ENCODE measurements at places on chromosomes 12 and 14.

- H3K4me1 ChIP-seq = no peaks in the 10 kb centered on the region
- no peak overlapping the region for H3K27ac ChIP-seq
- no peaks in the 10 kb centered on the region for H3K36me3 ChIP-seq
- no peak overlapping the region for H3K4me3 ChIP-seq
- no peak for DNase-seq
- no peaks in the 10 kb centered on the region for H3K27me3 ChIP-seq
These were observed 291.3 kb downstream of the PDZRN4 start for GRCh38 chr12:41479426-41479825.

- no peak for DNase-seq
- no peaks in the 10 kb centered on the region for H3K36me3 ChIP-seq
- H3K27ac ChIP-seq = no peak overlapping the region
- no peaks in the 10 kb centered on the region for H3K27me3 ChIP-seq
- peaks cover 13% of the 10 kb centered on the region for H3K4me1 ChIP-seq
These were observed 4.6 kb downstream of the KIF26A start for GRCh38 chr14:104142946-104143470.

DNA sequence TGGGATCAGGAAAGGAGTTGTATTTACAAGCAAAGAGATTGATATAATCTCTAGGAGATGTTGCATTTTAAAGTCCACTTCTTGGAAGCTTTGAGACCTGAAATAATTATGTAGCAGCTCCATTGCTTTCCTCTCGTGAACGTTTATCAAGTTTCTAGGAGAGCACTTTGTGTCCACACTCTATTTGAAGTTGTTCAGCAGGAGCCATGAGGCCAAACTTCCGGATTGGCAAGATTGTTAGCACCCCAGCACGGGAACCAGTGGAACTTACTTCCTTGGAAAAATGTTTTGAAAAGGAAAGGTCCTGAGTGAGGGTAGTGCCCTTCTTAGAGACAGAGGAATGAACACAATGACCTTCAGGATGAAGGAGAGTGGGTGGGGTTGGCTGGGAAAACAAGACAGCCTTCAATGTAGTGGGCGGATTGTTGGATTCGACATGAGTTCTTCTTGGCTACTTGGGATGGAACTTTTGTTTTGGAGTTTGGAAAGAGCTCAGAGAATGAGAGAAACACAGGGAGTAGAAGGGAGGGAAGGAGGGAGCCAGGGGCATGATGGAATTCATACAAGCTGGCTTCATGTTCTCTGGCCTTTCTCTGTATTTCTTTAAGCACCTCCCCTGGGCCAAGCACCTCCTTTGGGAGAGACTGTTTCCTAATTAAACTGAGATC lies 23.8 kb upstream of the CISTR start:
- peaks cover 80% of the 10 kb centered on the region for H3K27me3 ChIP-seq
- H3K4me1 ChIP-seq = no peaks in the 10 kb centered on the region
- no peak overlapping the region for H3K27ac ChIP-seq
- no peak for DNase-seq
- no peak overlapping the region for H3K4me3 ChIP-seq

DNA sequence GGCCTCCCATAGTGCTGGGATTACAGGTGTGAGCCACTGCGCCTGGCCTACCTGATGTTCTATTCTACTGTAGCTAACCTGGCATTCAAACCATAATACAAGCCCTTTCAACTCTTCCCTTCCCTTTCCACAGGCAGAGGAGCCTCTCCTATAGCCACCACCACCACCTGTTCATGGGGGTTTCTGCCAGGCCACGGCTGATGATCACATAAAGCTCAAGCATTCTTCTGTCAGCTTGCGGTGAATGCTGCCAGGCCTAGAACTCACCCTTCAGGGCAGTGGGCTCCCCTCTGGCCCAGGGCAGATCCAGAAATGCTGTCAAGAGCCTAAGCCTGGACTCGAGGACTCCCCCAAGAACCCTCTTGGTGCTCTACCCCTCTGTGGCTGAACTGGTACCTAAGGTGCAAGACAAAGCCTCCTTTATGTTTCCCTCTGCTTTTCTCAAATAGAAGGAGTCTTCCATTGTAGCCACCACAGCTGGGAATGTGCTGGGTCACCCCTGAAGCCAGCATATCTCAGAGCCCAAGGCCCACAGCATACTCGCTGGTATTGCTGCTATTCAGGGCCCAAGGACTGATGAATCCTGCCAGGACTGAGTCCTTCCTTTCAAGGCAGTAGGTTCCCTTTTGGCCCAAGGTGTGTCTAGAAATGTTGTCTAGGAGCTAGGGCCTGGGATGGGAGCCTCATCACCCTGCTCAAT lies 3.4 kb upstream of the DLGAP5 start:
- H3K27ac ChIP-seq = no peak overlapping the region
- DNase-seq = no peak
- no peak overlapping the region for H3K4me3 ChIP-seq
- H3K27me3 ChIP-seq = no peaks in the 10 kb centered on the region
- no peaks in the 10 kb centered on the region for H3K4me1 ChIP-seq

- no peak for DNase-seq
- no peaks in the 10 kb centered on the region for H3K36me3 ChIP-seq
- H3K27ac ChIP-seq = no peak overlapping the region
- H3K27me3 ChIP-seq = no peaks in the 10 kb centered on the region
- H3K4me1 ChIP-seq = no peaks in the 10 kb centered on the region
These were observed 88.8 kb downstream of the ATXN7L3B start for GRCh38 chr12:74626397-74626796.

DNA sequence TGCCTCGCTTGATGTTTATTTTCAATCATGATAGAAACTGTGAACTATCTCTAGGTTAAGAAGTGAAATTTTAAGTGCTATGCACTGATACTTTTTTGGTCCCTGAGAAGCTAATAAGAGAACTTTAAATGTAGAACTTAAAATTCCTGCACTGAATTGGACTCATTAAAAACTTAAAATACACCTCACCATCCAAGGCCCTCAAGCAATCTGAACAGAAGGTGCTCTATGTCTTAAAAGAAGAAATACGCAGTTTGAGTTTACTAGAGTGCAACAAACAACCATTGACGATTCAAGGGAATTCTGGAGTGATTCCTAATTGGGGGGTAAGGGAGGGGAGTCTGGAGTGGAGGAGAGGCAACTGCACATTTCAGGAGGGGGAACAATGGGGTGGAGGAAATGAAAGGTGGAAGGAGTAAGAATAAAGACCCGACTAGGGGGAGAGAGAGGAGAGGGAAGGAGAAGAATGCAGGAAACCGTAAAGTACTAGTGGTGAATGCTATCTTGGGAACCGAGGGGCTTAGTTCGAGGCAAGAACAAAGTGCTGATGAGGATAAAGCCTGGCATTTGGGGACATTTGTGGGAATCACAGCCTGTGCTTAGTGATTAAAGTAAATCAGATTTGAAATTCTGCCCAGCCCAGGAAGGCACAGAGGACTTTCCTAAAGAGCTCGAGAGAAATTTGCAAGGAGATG lies 389.7 kb downstream of the AACS start:
- no peaks in the 10 kb centered on the region for H3K27me3 ChIP-seq
- H3K4me1 ChIP-seq = no peaks in the 10 kb centered on the region
- no peak overlapping the region for H3K27ac ChIP-seq
- no peak overlapping the region for H3K4me3 ChIP-seq
- no peaks in the 10 kb centered on the region for H3K36me3 ChIP-seq
- DNase-seq = no peak

DNA sequence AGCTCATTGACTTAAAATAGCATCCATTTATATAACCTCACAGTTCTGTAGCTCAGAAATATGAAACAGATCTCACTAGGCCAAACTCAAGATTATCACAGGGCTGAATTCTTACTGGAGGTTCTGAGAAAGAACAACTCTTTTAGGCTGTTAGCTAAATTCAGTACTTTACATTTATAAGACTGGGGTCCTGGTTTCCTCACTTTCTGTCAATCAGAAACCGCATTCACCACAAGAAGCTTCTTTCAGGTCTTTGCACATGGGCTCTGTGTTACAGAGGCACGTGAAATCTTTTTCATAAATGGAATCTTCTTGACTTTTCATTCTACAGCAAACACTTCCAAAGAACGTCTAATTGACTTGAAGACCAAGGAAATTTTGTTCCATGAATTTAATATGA lies 876.3 kb upstream of the FOXG1 start:
- no peaks in the 10 kb centered on the region for H3K27me3 ChIP-seq
- H3K27ac ChIP-seq = no peak overlapping the region
- H3K4me1 ChIP-seq = no peaks in the 10 kb centered on the region
- H3K4me3 ChIP-seq = no peak overlapping the region
- no peaks in the 10 kb centered on the region for H3K36me3 ChIP-seq

- H3K36me3 ChIP-seq = peaks cover 16% of the 10 kb centered on the region
These were observed 20.5 kb downstream of the CBX5 start for GRCh38 chr12:54259194-54260011.

GRCh38 chr14:68447581-68448251 lies 345.2 kb downstream of the ZFP36L1 start:
- no peaks in the 10 kb centered on the region for H3K27me3 ChIP-seq
- no peak for DNase-seq
- H3K4me3 ChIP-seq = no peak overlapping the region
- H3K27ac ChIP-seq = no peak overlapping the region

- no peak for DNase-seq
- no peaks in the 10 kb centered on the region for H3K36me3 ChIP-seq
- H3K27ac ChIP-seq = no peak overlapping the region
- H3K4me1 ChIP-seq = peaks cover 7% of the 10 kb centered on the region
- no peak overlapping the region for H3K4me3 ChIP-seq
These were observed 85.6 kb upstream of the DIO3 start for GRCh38 chr14:101475456-101476257.

DNA sequence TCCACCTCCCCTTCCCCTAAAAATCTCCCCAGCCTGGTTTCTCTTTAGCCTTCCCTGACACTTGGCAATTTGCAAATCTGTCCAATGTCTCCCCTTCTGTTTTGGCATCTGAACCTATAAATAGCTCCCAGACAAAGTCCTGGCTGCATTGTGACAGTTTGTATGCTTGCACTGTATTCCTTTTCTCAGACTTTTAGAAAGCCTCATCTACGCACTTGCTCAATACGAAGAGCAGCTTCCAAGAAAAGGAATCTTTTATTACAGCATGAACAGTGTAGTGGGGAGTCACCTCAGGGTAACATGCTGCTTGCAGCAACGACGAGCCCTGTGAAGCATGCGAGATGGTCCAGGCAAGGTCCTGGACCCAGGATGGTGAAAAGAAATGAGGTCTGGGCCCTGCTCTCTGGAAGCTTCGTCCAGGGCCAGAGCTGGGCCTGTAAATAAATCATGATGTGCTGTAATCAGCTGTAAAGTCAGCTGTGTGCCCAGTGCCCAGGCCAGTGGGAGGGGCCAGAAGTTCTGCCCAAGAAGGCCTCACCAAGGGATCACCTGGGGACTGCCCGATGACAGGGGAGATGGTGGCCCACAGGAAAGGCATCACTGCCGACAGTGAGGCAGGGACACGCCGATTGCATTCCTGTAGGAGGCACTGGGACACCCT lies 88.3 kb downstream of the RIN3 start:
- peak; percentile 50 for DNase-seq
- no peaks in the 10 kb centered on the region for H3K27me3 ChIP-seq

DNA sequence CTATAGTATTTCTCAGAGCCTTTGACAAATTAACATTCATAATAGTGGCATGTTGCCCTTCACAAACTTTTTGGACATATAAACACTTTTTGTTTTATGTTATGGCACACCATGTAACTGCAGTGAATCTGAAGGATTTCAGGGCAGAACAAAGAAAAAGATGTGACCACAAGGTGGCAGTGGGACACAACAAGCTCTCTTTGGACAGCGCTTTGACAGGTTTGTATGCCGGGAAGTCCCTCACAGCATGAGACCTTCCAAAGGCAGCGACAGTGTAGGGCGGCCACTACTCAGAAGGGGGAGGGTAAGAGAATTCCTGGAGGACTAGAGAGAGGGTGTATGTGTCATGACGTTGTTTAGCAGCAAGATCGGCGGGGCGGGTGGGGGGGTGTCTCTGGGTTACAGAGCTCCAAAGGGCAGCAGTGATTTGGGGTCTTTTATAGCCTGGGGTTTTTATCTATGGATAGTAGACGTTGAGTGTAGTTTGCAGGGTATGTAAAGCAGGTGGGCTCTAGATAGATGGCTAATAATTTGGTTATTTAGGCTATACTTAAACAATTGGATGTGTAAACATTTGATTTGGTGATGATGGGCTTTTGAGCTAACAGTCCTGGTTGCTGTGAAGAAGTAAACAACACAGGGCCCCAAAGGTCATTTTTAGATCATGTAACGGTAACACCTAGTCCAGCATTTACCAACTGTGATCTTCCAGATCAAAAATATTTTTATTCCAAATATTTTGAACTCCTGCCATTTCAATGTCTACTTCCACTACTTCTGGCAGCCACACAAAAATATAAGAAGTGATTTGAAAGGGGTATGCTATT lies 22.9 kb downstream of the ETFBKMT start:
- no peaks in the 10 kb centered on the region for H3K27me3 ChIP-seq
- H3K36me3 ChIP-seq = no peaks in the 10 kb centered on the region
- H3K4me1 ChIP-seq = no peaks in the 10 kb centered on the region
- DNase-seq = peak; percentile 65
- H3K4me3 ChIP-seq = no peak overlapping the region
- no peak overlapping the region for H3K27ac ChIP-seq

DNA sequence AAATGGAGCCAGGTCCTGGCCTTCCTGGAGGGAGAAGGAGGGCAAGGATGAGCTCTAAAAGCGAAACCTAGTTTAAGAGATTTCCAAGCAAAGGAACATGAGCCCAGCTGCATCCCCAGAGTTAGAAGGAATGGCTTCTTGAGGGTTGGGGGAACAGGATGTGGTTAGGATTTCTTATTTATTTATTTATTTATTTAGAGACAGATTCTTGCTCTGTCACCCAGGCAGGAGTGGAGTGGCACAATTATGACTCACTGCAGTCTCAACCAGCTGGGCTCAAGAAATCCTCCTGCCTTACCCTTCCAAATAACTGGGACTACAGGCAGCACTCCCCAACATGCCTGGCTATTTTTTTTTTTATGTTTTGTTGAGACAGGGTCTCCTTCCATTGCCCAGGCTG lies 25.3 kb upstream of the TMEM106C start:
- no peaks in the 10 kb centered on the region for H3K36me3 ChIP-seq
- no peaks in the 10 kb centered on the region for H3K27me3 ChIP-seq
- no peak overlapping the region for H3K4me3 ChIP-seq
- H3K4me1 ChIP-seq = peaks cover 5% of the 10 kb centered on the region
- no peak for DNase-seq

- no peaks in the 10 kb centered on the region for H3K36me3 ChIP-seq
- DNase-seq = no peak
- H3K4me3 ChIP-seq = no peak overlapping the region
- peaks cover 14% of the 10 kb centered on the region for H3K4me1 ChIP-seq
- H3K27me3 ChIP-seq = peaks cover 6% of the 10 kb centered on the region
- no peak overlapping the region for H3K27ac ChIP-seq
These were observed 24.6 kb downstream of the PLXNC1 start for GRCh38 chr12:94172973-94173372.
